ENCODE measurements at places on chromosomes 13 and 19.

DNA sequence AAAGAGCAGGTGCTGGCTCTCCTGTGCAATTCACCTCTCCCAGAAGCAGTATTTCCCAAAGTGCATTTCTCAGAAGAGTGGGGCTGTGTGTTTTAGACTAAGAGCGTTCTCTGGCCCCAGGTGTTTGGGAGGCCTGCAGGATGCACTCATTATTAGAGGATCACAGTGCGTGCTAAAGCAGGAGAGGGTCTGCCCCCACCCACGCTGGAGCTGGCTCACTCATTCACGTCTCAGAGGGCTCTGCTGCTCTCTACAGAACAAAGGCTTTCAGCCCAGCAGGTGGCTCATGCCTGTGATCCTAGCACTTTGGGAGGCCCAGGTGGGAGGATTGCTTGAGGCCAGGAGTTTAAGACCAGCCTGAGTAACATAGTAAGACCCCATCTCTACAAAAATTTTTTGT, 756.7 kb downstream of the UQCRFS1 start:
- DNase-seq: no peak

DNA sequence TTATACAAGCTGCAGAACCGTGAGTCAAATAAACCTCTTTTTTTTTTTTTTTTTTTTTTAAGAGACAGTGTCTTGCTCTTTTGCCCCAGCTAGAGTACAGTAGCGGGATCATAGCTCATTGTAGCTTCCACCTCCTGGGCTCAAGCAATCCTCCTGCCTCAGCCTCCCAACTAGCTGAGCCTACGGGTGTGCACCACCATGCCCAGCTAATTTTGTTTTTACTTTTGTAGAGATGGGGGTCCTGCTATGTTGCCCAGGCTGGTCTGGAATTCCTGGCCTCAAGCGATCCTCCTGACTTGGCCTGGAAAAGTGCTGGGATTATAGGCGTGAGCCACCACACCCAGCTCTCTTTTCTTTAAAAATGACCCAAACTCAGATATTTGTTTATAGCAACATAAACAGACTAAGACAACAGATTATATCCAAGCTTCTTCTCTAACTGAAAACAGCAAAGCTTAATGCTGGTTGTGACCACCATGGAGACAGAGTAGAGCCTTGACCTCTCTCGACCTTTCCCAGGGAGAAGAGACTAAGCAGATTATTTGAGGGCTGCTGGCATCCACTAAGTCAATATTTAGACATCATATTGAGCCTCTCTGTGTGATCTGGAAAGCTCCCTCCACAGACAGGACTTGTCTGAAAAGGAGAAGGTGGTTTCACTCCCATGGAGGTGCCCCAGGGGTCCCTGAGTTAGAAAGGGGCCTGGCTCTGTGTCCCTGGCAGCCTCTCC, 150.0 kb downstream of the KCTD15 start:
- no peak for DNase-seq

DNA sequence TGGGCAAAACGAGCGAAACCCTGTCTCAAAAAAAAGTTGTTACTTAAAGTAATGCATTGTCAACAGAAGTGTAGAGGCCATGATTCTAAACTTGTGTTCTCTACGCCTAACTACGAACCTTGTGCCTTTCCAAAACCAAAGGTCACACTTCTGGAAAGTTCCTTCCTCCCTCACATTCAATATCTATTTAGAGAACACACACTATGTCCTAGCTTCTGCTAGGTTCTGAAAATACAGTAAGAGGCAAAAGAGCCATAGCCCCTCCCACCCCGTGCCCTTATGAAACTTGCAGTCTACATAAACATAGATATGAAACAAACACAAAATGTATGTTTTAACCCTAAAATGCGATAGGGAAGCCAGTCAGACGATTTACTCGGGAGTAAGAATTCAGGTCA, 36.4 kb downstream of the RNF6 start:
- peak; percentile 20 for DNase-seq

GRCh38 chr13:106858903-106859532, 291.1 kb upstream of the ARGLU1 start:
- no peak for DNase-seq

- no peak for DNase-seq
Measured at GRCh38 chr13:98719527-98720250, 32.8 kb downstream of the SLC15A1 start.

DNA sequence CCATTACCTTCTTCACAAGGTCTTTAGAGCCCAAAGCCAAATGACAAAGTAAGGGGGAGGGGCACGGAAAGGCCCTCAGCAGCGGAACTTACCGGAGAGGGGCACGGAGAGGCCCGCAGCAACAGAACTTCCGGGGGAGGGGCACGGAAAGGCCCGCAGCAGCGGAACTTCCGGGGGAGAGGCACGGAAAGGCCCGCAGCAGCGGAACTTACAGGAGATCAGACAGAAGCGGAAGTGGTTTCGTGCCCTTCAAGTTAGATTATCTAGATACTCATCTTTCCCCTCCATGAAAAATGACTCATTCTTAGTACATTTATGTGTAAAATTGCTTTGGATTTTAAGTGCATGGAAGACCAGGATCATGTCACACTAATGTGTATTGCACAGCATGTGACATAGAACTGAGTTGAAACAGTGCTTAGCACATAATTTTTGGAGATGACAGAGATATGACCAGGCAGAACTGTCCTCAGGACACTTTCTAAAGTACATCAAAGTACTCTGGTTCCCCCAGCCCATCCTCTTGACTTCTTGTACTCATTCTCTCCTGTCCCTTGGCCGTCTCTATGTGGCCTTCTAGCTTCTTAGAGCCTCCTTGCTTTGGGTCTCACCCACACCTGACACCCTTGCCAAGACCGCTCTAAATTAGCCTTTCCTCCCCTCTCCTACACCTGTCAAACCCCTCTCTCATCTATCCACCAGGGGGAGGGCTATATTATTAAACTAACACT, 25.7 kb upstream of the TPTE2 start:
- DNase-seq: no peak

DNA sequence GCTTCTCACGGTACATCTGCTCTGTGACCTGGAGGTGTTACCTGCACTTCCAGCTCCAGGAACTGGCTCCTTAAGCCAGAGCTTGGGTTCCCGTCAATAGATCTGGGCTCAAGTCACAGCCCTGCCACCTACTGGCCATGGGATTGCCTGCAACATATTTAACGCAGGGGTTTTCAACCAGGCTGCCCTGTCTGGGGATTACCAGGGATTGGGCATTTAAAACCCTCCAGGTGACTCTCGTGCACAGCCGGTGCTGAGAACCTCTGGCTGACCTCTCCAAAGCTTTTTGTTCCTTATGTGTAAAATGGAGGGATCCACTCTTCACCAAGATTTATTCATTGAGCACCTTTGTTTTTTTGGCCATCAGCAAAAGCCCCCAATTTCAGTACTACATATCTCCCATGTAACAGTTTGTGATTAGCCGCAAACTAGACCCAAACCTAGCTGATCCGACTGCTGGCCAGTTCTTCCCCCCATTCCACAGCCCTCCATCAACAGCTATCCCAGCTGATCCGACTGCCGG, 76.6 kb upstream of the STK24 start:
- DNase-seq: peak; percentile 91

- DNase-seq: no peak
Measured at GRCh38 chr19:4414800-4415321, 12.4 kb downstream of the CHAF1A start.

DNA sequence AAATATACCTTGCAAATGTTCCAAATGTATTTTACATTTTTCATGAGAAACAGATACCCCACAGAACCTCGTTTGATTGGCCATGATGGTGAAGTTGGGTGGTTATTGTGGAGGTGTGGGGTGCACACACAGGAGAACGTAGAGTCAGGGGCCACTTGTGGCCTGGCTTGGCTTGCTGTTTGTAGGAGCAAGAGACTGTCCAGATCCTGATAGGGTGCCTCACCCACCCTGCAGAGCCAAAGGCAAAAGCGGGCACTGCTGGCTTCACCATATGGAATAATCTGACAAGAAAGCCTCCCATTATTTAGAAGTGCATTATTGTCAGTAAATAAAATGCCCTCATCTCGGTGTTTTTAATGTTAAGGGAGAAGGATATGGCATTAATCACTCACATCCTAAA, 330.2 kb downstream of the TEX29 start:
- DNase-seq: no peak

DNA sequence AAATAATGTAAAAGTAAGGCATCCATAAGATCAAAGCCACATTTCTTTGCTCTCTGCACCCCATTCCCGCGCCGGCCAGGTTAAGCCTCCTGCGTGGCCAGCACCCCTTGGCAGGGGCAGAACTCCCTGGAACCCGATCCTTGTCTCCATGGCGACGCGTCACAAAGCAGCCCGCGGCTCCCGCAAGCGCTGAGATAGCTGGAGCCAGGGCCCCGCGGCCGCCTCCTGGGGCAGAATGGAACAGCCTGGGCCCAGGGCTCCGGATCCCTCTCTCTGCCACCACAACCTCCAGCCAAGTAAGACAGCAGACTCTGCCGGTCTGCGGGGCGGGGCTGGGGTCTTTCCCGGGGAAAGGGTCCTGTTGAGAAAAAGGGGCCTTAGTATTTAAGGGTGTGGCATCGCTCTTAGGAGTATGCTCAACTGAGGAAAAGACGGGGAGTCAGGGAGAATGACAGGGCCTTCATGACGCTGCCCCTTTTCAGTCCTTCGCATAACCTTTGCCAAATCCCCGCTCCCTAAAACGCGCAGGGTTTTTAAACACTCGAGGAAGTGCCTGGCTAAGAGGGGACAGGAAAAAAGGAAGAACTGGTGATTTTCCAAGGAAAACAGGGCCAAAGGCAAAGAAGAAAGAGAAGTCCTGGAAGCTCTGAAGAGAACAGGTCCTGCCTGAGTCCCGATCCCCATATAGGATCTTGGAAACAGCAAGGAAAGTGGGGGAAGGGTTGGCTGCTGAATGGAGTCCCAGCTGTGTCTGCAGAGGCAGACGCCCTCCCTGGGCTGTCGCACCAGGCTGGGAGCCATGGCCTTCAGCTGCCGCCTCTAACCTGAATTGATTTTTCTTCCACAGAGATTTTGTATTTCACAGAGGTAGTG, at the start of gene TEX26:
TEX26 (plus strand) TSS at position 176 of the 873 bp plus-strand sequence; CDS start at position 236, 60 bp downstream.
- DNase-seq: peak; percentile 62

GRCh38 chr13:92316030-92316429, 910.6 kb upstream of the GPC6 start:
- no peak for DNase-seq

DNA sequence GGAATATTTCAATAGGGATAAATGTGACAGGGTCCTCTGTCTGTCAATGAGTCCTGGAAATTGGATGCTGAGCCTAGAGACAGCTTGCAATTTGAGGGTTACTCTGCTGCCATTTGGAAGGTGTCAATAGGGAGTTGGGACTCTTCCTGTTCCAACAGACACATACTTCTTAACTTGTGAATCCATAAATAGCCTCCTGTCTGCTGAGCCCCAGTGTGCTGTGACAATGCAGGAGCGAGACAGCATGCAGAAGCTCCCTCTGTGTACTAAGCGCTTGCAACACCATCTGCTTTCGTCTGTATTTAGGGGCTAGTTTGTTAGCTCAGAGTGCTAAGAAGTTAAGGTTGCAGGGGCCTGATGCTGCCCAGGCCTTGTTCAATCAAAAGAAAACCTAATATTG, 58.5 kb upstream of the GPR12 start:
- DNase-seq: no peak

GRCh38 chr13:95258619-95259194, 42.5 kb downstream of the ABCC4 start:
- peak; percentile 39 for DNase-seq

GRCh38 chr13:113655346-113656002, 2.5 kb downstream of the ATP4B start:
- no peak for DNase-seq

DNA sequence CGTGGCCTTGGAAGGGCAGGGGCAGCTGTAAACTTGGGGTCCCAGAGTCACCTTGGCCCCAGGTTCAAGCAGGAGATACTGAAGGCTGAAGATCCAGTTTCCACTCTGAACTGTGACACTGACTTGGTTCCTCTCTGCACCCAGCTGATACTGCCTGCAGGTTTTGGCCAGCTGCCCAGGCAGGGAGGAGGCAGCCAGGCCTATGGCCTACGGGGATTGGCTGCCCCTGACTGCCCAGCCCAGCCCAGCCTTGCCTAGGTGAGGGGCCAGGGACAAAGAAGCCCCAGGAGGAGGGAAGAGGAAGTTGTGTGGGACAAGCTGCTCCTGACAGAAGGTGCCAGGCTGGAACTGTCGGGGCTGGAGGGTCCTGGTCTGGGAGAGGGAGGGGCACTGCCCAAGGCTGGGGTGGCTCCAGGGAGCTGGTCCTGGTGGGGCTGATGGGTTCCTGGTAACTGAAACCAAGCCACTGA, 51.7 kb upstream of the CYP4F8 start:
- DNase-seq: no peak

GRCh38 chr19:50964266-50964665, 5.1 kb downstream of the KLK6 start:
- no peak for DNase-seq

DNA sequence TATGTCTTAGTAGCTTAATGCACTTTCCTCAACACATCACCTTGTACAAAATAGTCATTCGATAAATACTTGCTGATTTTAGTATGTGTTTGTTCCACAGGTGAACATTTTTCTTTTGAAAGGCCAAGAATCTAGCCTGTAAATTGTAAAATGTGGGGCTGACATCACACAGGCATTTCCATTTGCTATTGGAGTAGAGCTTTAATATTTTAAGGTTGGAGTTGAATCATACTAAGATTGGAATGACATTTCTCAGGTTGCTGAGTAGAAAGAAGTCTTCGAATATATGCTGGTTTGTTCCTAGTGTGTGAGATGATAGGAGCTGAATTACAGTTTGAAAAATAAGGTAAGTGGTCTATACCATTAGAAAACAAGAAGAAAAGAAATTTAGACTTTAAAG, 112.3 kb upstream of the FRY start:
- no peak for DNase-seq

DNA sequence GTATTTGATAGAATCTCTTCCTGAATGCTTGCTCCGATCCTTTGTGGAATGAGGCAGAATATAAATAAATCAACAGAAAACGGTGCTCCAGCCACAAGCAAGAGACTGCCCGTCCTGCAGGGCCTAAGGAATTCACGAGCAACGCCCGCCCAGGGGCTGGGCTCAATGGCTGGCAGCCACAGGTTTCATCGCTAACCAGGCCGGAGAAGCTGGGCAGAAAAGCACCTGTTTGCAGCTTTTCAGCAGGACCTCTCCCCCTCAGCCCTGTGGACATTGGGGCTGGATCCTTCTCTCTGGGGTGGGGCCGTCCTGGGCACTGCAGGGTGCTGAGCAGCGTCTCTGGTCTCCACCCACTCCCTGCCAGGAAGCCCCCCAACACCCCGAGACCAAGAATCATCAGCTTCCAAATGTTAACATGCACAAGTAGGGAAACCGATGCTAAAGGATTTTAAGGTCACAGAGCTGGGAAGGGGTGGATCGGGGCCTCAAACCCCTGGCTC, 102.5 kb downstream of the GADD45B start:
- DNase-seq: peak; percentile 52

GRCh38 chr13:46232281-46232680, 20.6 kb downstream of the LRRC63 start:
- no peak for DNase-seq

GRCh38 chr19:52935434-52935833, 12.2 kb upstream of the ZNF888 start:
- DNase-seq: peak; percentile 71

- DNase-seq: peak; percentile 99
Measured at GRCh38 chr19:58097781-58098681, at the start of gene ZSCAN18. Gene ZSCAN18, minus strand, starts transcription at chr19:58098231. Its CDS starts 7,964 bp downstream, at chr19:58090267.
